ENCODE measurements at places on chromosomes 6 and 20. TPM values are rescaled to one million over a fixed set of nuclear protein-coding genes. Genes with fewer than 3 reads are reported as not detected.
A peak's percentile ranks its signal among the peaks of the same experiment; 100 is the strongest.

DNA sequence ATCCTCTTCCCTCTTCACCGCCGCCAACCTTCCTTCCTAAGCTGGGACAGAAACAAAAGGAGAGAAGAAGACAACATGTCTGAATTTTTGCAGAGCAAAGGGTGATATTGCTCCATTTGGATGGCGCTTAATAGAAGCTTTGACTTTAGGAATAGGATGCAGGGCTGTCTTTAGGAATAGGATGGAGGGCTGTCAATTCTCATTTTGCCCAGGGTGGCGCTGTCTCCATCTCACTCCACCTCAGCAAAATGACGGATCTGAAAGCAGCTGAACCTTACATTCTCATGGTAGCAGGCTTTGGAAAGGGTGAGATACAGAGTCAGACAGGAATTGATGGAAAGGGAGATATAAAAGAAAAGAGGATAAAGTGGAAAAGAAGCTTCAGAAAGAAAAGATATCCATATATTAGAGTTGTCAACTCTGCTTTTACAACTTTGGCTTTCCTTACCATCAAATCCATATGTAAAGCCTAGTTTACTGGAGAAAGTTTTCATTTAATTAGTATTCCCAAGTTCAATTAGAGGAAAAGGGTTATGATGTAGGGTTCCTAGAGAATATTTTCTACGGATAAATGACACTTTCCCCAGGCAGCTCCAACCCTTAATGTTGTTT lies 2.4 kb downstream of the MTCL3 start:
- DNase-seq = peak; percentile 45

GRCh38 chr6:33904747-33905065 lies 100.9 kb upstream of the MLN start:
- no peak for DNase-seq

DNA sequence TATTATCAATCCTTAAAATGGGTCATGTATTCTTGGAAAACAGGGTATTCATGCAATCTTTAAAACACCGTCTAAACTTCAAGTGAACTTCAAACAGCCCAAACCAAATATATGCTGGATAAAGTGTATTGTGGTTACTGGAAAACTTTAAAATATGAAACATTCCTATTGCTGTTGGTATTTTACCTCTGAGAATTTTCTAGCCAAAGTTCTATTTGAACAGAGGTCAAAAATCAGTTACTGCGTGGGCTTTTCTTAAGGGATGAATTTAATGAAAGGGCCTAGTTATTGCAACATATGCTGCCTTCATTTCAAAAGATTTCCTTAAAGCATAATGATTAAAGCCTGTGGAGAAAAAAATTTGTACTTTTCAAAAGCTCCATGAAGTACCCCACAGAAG lies 436.0 kb downstream of the PLCB1 start:
- DNase-seq = no peak

DNA sequence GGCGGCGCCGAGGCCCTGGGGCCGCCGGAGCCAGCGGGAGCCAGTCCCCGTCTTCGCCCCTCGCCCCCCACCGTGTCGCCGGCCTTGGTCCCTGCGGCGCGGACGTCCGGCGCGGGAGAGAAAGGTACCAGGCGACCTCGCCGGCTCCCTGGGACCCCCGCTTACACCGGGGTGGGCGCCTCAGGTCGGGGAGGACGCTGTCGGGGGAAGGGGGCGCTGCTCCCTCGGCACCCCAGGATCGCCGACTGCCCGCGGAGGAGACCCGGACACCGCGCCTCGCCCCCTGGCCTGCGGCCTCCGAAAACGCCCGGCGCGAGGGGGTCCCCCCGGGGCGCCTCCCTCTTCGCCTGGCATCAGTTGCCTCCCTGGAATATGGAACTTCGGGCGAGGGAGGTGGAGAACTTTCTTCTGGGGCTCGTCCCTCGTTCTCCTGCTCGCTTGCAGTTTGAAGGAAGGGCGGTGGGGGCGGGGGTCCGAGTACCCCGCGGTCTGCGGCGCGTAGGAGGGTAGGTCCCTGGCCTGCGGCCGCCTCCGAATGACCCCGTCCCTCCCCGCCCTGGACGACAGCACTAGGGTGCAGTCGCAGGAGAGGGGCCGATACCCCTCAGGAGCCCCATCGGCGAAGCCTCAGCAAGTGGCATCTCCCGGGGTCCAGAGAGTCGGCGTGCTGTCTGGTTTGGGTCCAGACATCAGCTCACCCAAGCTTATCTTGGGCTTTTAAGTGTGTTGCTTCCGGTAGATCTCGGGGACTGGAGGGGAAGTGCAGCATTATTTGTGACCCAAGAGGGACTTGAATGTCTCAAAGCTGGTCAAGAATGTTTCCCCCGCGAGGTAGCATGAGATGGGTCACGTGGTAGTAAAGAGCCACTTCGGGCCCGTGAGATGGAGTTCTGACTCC lies 549 bp downstream of the ANKRD6 start:
- no peak for DNase-seq

- no peak for DNase-seq
These were observed 107.9 kb downstream of the NRSN1 start for GRCh38 chr6:24233813-24234442.

DNA sequence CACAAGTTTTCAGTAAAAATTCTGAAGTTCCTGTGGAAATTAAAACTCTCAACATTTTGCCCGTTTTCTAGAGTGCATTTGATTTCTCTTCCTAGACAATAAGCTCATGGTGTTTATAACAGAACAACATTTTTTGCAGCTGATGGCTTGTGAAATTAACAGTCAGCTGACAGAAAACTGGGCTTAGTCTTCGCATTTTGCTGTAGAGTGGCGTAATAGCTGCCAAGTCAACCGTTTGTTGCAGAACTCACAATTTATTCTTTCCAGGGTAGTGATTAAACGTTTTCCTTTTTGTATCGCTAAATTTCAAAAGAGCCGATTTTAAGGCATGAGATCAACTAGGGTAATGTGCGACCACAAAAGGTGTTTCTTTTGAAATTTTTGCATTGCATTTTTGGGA lies 1.4 kb downstream of the SPO11 start:
- DNase-seq = no peak

The SLC12A5 gene
- 1.8 TPM for total RNA-seq

GRCh38 chr20:48461091-48461734 lies 366.6 kb downstream of the PREX1 start:
- no peak for DNase-seq

DNA sequence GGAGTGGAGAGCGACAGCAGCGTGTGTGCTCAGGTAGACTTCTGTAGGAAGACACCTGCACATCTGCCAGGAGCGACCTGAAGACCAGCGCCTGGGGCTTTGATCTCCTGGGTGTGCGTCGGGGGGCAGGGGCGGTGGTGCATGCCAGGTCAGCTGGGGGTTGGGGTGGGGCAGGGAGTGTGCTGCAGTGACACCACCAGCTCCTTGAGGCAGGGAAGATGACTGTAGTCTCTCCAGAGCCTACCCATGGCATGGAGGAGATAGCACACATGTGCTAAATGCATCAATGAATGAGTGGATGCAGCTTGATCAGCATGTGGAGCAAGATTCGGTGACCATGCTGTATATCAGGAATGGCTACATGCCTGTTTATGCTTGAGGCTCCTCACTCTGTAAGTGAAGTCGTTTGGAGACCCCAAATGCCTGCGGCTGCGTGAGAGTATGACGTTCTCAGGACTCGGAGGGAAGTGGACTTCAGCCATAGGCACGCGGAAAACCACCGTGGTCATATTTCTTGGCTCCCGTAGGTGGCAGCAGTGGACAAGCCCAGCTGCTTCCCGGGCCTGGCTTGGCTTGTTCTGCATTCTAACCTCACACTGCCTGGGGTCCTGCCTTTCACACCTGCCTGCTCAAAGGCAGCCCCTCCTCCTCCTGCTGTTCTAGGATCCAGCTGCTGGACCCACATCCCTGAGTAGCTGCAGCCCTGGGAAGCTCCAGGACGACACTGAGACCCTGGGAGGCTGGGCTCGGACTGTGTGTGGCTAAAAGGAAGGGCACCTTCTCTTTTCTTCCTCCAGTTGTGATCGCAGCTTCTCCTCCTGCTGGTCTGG lies 39.4 kb upstream of the KCNK16 start:
- peak; percentile 53 for DNase-seq

The OOEP gene
- total RNA-seq = not detected

The DDX43 gene
- 0.95 TPM for total RNA-seq

DNA sequence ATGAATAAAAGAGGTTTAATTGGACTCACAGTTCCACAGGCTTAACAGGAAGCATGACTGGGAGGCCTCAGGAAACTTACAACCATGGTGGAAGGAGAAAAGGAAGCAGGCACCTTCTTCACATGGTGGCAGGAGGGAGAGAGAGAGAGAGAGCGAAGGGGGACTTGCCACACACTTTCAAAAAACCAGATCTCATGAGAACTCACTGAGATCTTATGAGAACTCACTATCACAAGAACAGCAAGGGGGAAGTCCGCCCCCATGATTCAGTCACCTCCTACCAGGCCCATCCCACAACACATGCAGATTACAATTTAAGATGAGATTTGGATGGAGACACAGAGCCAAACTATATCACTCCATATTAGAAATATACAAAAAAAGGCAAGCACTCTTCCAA lies 6.1 kb upstream of the SIRPD start:
- peak; percentile 0 for DNase-seq

The OARD1 gene
- total RNA-seq = 13.0 TPM

GRCh38 chr20:43220612-43221011 lies 30.9 kb upstream of the PTPRT start:
- no peak for DNase-seq

- peak; percentile 22 for DNase-seq
These were observed 2.2 kb upstream of the ARID1B start for GRCh38 chr6:156774863-156775405.

- DNase-seq = no peak
These were observed 1.7 kb downstream of the PPDPF start for GRCh38 chr20:63522091-63522868.

DNA sequence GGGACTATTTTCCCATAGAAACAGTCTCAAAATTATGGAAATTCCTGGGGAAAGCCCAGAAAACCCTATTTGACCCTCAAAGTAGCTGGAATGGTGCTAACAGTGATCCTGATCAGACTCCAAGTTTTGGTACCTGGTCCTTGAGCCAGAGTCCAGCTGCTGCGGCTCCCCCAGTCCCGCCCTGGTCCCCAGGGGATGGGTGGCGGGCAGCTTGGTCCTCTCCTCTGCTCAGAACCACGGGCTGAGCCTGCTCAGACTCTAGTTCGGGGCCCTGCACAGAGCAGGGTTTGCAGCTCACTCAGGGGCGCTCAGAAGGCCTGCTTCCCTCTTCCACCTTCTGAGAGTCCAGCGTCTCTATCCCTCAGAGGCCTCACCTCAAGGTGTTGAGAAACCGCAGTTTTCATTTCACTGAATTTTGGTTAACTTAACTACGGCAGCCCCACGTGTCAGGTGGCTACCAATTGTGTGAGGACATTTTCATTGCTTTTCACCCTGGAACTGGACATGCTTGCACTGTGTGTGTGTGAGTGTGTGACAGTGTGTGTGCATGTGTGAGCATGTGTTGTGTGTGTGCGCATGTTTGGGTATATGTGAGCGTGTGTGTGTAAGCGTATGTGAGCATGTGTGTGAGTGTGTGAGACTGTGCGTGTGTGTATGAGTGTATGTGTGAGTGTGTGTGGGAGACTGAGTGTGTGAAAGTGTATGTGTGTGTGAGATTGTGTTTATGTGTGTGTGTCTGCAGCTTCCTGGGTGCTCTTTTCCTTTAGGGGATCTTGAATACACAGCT lies 44.2 kb upstream of the PDE10A start:
- DNase-seq = no peak

GRCh38 chr6:38095054-38095453 lies 275.5 kb downstream of the ZFAND3 start:
- no peak for DNase-seq

The GPSM3 gene
- 22.8 TPM for total RNA-seq

The TOX2 gene
- total RNA-seq = 25.7 TPM

The TNXB gene
- total RNA-seq = 3.2 TPM

DNA sequence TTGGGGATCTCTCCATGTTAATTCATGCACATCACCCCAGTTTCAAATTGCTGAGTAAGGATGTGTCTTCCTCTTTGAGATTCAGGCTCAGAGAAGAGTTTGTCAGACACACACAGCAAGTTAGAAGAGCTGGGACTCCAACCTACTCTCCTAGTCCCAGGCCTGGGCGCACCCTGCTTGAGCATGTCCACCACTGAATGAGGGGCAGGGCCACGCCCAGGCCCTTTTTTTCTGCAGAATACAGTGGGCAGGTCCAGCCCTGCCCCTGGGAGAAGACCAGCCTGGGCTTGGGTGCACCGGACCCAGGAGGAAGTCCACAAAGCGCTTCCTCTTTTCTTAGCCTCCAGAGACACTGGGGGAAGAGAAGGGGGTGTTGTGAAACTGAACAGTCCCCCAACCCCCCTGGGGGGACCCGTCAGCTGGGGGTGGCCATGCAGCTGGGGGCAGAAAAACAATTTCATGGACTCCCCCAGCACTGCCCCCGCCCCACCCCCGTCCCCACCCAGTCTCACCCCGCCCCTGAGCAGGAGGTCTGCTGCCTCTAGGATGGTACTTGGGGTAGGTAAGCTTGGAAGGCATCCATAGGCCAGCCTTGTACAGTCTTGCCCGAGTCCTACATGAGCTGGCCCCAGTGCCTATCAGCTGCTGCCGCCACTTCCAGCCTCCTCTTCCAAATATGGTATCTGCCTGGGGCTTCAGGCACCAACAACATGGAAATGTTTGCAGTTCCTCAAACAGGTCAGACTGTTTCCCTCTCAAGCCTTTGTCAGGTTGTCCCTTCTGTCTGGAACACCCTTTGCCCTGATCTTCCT lies 11.7 kb upstream of the HCK start:
- no peak for DNase-seq

- DNase-seq = no peak
These were observed 164.9 kb downstream of the SCML4 start for GRCh38 chr6:107658920-107659865.

DNA sequence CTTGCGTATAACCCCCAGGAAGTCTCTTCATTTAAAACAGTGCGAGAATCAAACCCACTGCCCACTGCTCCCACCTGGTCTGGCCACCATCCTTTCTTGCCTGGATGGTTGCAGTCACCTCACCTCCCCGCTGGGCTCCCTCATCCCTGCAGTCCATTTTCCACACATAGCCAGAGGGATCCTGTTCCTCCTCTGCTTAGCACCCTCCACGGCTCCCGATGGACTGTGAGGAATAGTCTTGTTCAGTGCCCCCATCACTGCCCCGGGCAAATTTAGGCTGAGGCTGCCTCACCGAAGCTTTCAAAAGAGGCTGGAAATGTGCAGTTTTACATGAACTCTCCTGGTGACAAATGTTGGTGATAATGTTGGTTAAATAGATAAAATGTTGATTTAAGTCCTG lies 17.7 kb downstream of the KCNG1 start:
- DNase-seq = no peak

- no peak for DNase-seq
These were observed 180.7 kb downstream of the TBXT start for GRCh38 chr6:165986914-165987482.

DNA sequence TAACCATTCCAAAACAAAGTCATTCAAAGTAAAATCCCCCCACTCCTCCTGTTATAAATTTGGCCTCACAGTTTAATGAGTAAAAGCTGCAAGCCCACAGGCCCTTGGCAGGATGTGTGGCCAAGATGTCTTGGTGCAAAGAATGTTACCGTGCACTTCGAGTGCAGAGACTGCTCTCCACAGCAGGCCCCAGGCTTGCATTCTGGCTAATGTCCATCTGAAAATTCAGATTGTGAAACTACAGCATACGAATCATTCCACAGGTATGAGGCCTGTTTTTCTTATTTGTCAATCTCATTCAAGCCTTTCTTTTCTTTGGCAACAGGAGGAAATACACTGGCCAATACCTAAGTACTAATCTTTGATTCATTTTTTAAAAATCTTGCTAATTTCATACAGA lies 7.1 kb downstream of the RPS6KA2 start:
- DNase-seq = peak; percentile 54
